ENCODE measurements at places on chromosomes 2 and 18.

GRCh38 chr2:128320192-128320905 lies 1.7 kb upstream of the HS6ST1 start:
- no peak for DNase-seq

DNA sequence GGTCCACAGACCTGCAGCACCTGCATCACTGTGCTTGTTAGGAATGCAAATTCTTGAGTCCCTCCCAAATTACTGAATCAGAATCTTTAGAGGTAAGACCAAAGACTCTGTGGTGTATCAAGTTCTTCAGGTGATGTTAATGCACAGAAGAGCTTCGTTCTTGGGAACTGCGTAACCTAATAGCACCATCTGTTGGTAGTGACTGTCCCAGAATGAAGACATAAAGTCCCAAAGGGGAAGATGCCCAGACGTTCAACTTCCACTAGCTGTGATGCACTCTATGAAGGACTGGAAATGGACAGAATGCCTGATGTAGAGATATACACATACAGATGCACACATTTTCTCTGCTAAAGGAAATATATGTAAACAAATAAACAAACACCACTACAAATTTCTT lies 576.0 kb downstream of the LRP1B start:
- DNase-seq: peak; percentile 15

GRCh38 chr2:181041661-181042060 lies 61.3 kb downstream of the UBE2E3 start:
- DNase-seq: no peak

DNA sequence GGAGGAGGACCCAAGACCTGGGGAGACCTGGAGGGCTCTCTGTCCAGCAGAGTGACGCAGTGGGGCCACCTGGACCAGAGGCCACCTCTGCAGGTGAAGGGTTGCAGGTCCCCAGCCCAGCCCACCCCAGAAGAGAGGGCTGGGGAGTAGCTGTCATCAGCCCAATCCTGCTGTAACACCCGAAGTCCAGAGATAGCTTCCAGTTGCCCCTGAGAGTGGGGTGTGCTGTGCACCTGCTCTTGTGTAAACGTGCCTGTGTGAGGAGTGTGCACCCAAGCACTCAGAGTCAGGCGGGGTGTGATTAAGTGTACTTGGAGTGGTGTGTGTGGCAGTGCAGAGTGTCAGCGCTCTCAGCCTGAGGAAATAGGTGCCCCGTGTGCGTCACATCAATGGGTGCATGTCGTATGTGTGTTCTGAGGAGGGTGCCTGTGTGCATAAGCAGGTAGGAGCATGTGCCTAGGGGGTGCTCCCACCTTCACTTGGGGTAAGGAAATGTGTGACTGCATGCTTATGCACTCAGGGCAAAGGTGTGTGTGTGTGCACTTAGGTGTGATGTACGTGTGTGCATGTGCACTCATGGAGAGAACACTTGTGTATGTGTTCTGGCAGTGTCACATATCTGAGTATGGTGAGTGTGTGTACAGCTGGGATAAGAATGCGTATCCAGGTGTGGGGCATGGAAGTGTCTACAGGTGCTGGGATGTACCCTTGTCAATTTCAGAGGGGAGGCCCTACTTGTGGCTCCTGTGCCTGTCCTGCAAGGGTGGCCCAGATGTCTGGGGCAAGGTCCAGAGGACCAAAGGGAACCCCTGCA lies 672 bp downstream of the ATP6V1B1 start:
- DNase-seq: no peak

DNA sequence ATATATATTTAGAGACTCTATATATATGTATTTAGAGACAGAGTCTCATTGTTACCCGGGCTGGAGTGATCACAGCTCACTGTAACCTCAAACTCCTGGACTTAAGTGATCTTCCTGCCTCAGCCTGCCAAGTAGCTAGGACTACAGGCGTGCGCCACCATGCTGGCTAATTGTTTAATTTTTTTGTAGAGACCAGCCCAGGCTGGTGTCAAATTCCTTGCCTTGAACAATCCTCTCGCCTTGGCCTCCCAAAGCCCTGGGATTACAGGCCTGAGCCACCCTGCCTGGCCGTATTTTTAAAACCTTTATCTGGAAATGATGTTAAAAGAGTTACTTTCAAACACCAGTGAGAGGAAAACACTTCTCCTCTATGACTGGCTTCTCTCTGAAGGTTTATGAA lies 30.9 kb upstream of the PGAP1 start:
- DNase-seq: no peak

DNA sequence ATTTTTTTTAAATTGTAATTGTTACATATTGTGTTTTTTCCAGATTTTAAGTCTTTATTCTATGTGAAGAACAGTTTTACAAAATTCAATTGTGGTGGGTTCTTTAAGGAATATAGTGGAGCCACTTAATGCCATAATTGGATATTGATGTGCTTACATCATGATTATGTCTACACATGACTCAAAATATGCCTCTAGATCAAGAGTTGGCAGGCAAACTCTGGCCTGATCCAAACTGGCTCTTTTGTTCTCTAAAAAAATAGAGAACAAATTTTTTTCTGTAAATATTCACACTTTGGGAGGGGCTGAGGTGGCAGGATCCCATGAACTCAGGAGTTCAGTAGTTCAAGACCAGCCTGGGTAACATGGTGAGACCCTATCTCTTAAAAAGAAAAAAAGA lies 8.3 kb downstream of the EHBP1 start:
- DNase-seq: no peak

DNA sequence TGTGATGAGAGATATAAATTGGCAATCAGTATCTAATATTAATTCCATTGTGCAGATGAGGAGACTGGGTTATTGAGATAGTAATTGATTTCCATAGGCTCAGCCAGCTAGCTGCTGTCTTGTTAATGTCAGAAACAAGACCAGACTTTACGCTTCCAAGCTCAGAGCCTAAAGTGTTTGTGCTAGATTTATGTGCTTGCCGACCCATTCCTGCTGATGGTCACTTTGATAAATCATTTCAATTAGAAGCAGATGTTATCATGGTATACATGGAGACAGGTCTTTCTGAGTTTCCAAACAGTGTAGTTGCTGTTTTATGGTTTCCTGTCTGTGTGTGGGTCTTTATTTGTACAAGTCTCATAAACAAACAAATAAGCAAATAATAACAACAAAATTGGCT lies 92.8 kb downstream of the AQP4 start:
- no peak for DNase-seq

Measured in NK-92 treated with Interleukin-12 subunit alpha and Interleukin-12 subunit beta, amount 100 ng/mL, for 24 hours (cell line).